Stimulated activated CD4-positive, alpha-beta T cell treated with anti-CD3 and anti-CD28 coated beads, Interleukin-4, amount 100 ng/mL, for 48 hours (primary cell): ENCODE measurements at places on chromosomes 3 and 15.

- no peak for DNase-seq
These were observed 98.1 kb downstream of the NR1D2 start for GRCh38 chr3:24043168-24043567.

DNA sequence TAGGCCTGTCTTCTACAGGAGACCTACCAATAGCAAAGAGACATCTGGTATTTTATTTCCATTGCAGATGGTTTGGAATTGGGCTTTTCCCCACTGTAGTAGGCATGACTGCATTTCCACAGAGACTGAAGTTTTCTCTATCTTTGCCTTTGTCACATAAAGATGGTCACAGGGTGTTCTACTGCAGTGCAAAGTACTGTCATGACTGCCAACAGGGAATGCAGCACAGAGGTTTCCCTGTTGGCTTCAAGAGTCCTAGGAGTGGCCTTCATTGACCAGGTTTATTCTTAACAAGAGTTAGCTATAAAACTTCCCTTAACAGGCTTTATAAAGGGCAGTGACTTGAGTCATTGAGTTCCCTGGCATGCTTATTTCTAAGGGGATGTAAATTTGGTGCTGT, 36.8 kb upstream of the TM4SF4 start:
- DNase-seq: no peak

GRCh38 chr3:116863822-116864589, 154.4 kb downstream of the TUSC7 start:
- no peak for DNase-seq

DNA sequence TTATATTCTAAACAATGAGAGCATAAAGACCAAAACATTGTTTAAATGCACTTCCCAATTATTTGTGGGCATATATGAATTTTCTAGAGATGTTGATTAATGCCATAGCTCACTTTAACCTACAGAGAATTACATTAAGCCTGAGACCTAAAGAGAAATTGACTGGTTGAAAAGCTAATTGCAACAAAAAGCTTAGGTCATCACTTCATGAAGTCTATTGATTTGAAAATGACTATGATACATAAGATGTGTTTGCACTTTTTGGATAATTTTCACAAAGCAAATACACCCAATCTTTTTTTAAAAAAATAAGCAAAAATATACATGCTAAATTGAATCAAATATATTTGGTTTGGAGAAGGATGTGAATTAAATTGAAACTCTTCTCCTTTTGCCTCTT, 532.8 kb upstream of the GOLIM4 start:
- DNase-seq: no peak

DNA sequence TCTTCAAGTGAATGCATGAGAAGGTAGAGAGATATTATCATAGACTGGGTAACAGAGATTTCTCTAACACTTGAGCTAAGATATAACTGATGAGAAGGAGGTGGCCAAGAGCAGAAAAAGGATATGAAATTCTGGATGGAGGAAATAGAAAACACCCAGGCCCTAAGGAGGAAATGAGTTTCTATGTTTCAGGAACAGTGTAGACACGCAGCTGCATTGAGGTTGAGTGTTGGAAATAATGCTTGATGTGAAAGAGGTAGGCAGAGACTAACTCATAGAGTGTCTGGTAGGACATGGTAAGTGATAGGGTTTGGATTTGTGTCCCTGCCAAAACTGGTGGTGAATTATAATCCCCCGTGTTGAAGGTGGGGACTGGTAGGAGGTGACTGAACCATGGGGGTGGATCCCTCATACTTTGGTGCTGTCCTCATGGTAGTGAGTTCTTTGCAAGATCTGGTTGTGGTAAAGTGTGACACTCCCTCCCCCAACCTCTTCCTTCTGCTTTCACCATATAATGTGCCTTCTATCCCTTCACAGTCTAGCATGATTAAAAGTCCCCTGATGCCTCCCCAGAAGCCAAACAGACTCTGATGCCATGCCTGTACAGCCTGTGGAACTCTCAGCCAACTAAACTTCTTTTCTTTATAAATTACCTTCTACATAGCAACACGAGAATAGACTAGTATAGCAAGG, 787.3 kb downstream of the EDEM1 start:
- DNase-seq: no peak

GRCh38 chr15:43210172-43210745, 10.6 kb downstream of the EPB42 start:
- DNase-seq: no peak

DNA sequence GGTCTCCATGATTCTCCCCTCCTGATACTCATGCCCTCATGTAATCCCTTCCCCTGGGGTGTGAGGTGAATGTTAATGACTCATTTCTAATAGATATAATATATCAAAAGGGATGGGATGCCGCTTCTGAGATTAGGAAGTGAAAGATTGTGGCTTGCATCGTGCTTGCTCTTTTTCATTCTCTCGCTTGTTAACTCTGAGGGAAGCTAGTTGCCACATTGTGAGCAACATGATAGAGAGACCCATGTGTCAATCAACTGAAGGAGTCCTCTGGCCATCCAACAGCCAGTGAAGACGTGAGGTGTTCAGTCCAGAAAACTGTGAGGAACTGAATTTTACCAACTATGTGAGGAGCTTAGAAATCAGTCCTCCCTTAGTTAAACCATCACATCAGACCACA, 28.9 kb upstream of the DRD3 start:
- no peak for DNase-seq

DNA sequence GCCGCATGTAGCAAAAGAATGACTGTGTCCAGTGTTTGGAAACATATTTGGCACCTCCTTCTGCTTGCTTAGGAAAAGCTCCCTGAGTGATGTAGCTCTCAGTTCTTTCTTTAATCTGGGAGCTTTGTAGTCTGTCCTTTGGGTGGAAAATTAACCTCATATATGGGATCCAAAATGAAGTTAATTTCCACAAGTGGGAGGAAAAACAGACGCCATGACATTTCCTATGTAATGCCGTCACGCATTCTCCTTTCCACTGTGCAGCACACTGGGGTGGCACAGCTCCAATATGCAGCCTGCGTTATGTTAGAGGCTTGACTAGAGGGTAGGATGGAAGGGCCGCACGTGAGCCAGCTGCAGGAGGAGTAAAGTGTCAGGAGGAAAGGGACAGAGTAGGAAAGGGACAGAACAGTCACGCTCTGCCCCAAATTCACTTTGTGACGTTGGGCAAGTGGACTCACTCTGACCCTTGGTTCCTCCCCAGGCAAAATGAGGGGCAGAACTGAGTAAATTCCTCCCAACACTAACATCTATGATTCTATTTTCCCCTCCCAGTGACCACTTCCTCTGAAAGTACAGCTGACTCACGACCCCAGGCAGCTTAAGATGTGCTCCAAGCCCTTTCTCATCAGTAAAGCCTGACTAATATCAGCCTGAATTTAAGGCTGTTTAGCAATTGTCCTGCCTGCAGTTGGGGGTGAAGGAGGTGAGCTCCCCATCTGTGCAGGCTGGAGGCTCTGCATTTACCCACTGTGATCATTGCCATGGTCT, 176.5 kb upstream of the PFN2 start:
- DNase-seq: no peak

DNA sequence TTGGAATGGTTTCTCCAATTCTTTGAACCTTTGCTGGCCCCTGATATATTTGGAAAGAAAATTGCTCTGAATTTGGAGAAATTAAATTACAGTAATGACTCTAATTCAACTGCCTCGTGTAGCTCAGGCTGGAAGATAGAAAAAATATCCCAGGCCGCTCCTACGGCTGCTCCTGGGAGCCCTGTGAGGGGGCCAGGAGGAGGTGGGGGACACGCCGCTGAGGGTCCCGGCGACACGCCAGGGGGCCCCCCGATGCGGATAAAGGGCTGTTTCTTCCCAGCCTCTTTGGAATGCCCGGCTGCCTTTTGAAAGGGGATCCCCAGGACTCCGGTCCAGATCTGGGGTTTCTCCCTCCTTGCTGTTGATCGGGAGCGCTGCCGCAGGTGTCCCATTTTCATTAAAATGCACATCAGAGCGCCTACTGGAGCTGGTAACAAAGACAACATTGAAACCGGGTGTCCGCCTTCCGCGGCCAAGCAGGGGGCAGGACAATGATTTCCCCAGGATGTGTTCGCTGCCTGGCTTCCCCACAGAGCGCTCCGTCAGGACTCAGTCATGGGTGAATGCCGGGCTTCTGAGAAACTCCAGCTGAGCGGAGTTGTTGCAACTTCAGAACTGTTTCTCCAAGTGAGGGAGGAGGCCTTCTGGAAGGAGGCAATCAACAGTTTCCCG, 200.1 kb upstream of the KBTBD8 start:
- no peak for DNase-seq
